ENCODE measurements at places on chromosomes 11 and 22.

DNA sequence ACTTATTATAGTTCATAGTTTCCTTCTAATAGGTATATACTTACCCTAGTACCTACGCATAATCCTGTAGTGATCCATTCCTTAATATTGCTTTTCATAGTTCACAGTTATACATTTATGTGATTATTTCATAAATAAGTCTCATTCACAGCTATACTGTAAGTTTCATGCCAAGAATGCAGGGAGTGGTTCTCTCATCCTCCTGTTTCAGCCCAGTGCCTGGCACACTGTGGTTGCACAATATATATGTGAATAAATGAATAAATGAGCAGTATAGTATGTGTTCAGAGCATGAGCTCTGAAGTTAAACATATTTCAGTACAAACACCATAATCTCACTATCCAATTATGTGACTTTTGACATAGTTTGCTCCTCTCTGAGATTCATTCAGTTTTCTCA lies 115.8 kb downstream of the MAML2 start:
- DNase-seq, result no peak

DNA sequence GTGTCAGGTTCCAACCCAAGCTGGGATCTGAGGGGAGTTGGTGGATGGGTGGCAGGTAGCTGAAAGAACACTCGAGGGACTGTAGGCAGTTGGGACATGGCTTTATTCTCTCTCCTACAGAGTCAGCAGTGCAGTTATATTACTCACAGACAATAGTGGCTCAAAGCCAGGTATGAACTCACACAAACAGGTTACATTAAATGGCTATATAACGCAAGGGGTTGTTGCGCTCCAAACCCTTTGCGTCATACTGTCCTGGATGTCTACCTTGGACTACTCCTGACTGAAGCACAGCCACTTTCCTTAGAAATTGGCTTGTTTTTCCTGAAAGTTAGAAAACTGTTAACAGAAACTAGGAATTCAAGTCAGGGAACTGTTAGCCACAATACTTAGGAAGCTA lies 66.4 kb upstream of the OR4B1 start:
- no peak for DNase-seq

GRCh38 chr11:57515332-57516060 lies at the start of gene SLC43A1:
SLC43A1 (minus strand) TSS chr11:57515702; CDS start chr11:57514111, 1,591 bp downstream.
- no peak for DNase-seq

GRCh38 chr11:44963136-44963535 lies 12.5 kb upstream of the TP53I11 start:
- no peak for DNase-seq

GRCh38 chr11:45213717-45214116 lies 67.3 kb downstream of the PRDM11 start:
- no peak for DNase-seq

DNA sequence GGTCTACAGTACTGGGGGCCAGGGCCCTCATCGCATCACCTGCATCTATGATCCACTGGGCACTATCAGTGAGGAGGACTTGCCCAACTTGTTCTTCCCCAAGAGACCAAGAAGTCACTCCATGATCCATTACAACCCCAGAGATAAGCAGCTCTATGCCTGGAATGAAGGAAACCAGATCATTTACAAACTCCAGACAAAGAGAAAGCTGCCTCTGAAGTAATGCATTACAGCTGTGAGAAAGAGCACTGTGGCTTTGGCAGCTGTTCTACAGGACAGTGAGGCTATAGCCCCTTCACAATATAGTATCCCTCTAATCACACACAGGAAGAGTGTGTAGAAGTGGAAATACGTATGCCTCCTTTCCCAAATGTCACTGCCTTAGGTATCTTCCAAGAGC lies 3.8 kb upstream of the PPFIBP2 start:
- no peak for DNase-seq

- peak; percentile 52 for DNase-seq
Observed at GRCh38 chr22:49999946-50000586, 12.5 kb downstream of the IL17REL start.

- no peak for DNase-seq
Observed at GRCh38 chr11:9947231-9947864, 283.5 kb downstream of the SWAP70 start.

GRCh38 chr11:116501728-116502127 lies 271.1 kb downstream of the BUD13 start:
- no peak for DNase-seq

DNA sequence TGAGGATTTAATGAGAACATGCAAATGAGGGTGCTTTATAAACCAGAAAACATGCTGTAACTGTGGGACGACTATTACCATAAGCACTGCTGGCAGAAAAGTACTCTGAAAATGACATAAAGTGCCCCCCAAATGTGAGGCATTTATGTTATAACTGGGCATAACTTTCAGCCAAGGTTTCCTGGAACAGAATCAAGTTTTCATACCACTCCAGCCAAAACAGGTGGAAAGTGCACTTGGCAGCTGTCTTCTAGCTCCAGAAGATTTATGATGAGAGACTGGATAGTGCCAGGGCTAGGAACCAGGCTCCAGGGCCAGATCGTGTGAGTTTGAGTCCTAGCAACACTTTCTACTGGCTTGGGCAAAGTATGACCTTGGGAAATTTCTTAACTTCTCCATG lies 339.2 kb downstream of the TENM4 start:
- no peak for DNase-seq

DNA sequence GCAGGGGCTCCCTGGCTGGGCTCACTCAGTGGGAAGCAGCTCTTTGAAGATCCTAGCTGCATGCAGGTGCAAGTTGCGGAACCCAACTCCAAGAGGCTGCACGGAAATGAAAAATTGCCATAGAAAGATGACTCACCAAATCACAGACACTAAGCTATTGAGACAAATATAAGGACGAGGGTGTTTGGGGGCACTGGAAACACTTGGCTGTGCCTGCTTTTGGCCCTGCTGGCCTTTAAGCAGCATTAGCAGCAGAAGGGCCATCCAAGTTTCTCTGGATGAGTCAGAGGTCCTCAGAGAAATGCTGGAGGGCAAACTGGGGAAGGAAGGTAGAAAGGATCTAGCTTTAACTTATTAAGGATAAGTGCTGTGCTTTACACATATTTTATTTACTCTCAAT lies 282.3 kb downstream of the KIRREL3 start:
- DNase-seq, result no peak

- no peak for DNase-seq
Observed at GRCh38 chr22:31173386-31174145, 13.6 kb downstream of the RNF185 start.

DNA sequence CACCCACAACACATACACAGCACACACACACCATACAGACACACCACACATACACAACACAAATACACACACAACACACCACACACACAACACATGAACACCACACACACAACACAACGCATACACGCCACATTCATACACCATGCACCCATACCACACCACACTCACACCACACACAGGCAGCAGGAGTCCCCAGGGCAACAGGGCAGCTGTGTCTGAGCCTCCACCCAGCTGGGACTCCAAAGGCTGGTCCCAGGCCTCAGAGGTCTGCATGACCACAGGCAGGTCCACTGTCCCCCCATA lies 3.3 kb upstream of the WNT7B start:
- DNase-seq, result no peak

GRCh38 chr11:115503886-115504275 lies 334 bp downstream of the CADM1 start:
- DNase-seq, result no peak

DNA sequence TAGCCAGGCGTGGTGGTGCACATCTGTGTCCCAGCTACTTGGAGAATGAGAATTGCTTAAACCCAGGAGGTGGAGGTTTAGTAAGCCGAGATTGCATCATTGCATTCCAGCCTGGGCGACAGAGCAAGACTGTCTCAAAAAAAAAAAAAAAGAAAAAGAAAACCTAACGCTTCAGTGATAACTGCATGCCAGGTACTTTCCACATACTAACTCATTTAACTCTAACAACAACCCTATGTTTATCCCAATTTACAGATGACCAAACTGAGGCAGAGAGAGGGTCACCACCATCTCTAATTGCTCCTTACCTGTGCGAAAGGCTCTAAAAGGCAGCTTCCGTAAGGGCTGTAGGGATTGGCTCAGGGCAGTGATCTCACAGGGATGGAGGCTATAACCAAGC lies 11.6 kb downstream of the PISD start:
- DNase-seq, result no peak

DNA sequence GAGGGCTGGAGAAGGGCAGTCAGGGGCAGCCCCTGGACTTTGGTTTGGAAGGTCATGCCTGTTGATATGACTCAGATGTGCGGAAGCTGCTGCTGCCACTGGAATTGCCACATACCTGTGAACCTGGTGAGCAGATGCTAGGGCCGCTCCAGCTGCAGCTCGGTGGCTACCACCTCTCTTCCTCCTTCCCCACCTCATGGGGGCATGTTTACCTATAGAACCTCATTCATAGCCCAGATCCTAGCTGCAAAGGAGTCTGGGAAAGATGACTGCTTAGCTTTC lies 17.5 kb upstream of the TSPAN18 start:
- DNase-seq, result no peak

GRCh38 chr22:38180841-38181452 lies 683 bp downstream of the PLA2G6 start:
- DNase-seq, result peak; percentile 81

DNA sequence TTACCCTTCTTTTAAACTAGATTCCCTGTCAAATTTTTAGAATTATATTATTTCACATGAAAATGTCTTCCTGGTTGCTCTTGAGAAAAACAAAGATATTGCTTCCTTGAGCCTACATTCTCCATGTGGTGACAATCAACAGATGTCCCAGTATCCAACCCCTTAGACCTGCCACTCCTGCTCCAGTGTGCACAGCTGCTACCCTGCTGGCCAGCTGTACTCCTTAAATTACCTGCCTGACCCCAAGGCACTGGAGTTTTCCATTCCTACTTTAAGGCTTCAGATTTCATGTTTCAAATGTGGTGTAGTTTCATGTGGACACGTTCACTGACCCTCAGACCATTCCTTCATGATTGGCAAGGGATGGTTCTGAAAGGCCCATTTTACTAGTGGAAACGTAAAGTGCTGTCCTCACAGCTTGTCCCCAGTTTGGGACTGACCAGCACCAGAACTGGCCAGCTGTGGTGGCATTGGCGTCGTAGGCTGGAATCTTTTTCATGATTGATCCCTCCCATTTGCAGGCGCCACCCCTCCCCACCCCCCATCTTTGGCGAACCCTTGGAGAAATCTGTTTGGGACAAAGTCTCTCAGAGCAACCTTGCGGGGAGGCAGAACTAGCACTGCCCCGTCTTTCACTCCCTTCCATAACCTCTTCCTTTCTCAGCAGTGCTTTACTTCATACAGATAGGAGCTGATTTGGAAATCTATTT lies 123.5 kb downstream of the DBX1 start:
- DNase-seq, result no peak

- DNase-seq, result no peak
Observed at GRCh38 chr22:25407859-25408229, 156.6 kb upstream of the GRK3 start.

GRCh38 chr11:75814363-75814676 lies 690 bp upstream of the UVRAG start:
- no peak for DNase-seq

DNA sequence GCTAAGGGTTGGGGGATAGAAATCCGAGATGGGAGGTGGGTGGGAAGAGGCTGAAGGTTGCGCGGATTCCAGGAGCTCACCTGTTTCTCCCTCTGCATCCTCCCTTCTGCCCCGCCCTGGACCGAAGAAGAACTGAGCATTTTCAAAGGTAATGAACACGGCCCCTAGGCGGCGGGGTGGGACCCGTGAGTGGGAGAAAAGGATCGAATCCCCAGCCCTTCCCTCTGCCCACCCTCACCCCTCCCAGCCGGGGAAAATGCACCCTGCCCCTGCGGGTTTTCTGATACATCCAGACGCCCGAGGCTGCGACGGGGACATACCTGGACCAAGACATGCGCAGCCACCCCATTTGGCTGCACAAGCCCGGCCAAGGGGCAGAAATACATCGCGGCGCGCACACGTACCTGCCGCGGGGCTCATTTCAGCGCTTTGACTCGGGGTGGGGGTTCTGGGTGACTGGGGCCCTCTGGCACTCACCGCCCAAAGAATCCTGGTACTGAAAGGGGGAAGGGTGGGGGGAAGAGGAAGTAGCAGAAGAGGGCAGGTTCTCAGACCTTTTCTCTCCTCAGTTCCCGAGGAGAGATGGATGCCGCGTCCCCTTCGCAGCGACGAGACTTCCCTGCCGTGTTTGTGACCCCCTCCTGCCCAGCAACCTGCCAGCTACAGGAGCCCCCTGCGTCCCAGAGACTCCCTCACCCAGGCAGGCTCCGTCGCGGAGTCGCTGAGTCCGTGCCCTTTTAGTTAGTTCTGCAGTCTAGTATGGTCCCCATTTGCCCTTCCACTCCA lies 6.0 kb downstream of the VSIG2 start:
- DNase-seq, result no peak

- DNase-seq, result no peak
Observed at GRCh38 chr11:107370390-107370789, 87.2 kb downstream of the CWF19L2 start.

DNA sequence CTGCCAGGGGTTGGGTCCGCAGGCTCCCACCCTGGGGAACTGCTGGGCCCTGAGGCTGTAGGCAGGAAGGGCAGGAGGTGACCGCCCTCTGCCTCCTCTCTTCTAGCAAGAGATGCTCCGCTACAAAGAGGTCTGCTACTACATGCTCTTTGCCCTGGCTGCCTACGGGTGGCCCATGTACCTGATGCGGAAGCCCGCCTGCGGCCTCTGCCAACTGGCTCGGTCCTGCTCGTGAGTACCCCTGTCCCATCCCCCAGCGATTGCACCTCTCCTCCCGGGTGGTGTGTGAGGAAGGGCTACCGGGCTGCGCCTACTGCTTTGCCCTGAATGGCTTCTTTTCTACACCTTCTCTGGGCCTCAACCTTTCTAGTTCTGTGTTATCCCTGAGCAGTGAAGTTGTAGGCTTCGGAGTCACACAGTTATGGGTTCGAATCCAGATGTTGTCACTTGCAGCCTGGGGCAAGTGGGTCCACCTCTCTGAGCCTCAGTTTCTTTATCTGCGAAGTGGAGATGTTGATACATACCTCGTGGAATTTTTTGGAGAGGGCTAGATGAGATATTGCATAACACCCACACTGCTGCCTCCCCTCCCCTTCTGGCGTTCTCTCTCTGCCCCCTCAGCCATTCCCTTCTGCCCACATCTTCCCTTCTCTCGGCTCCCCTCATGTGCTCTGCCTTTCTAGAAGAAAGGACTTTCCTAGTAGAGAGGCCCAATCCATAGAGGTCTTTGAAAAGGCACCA lies 21.1 kb upstream of the MYRF start:
- DNase-seq, result no peak

DNA sequence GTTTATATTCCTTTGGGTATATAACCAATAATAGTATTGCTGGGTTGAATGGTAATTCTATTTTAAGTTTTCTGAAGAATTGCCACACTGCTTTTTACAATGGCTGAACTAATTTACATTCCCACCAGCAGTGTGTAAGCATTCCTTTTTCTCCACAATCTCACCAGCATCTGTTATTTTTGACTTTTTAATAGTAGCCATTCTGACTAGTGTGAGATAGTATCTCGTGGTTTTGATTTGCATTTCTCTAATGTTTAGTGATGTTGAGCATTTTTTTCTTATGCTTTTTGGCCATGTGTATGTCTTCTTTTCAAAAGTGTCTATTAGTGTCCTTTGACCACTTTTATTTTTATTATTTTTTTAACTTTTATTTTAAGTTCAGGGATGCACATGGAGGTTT lies 275.3 kb downstream of the METTL15 start:
- no peak for DNase-seq

- DNase-seq, result no peak
Observed at GRCh38 chr11:13109616-13110015, 100.5 kb downstream of the RASSF10 start.

Measured in ELF-1 (cell line).